ENCODE measurements at places on chromosomes 4 and X.

DNA sequence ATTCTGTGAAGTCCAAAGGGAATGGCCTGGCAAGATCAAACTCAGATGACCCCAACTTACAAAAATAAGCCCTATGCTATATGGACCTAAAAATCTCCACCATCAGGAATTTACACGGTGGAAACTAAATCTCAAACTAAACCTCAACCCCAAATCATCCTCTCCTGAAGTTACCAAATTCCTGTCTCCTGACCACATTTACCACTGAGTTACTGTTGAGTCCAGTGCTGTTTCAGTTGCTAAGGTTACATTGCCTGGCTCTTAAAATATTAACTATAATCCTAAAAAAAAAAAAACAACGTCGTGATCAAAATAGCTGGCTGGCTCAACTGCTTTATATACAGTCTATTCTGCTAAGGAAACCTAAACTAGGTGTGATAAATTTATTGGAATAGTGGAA lies 315.2 kb upstream of the SLIT2 start:
- DNase-seq: no peak

GRCh38 chr4:79964020-79964399 lies 109.0 kb downstream of the ANTXR2 start:
- no peak for DNase-seq

DNA sequence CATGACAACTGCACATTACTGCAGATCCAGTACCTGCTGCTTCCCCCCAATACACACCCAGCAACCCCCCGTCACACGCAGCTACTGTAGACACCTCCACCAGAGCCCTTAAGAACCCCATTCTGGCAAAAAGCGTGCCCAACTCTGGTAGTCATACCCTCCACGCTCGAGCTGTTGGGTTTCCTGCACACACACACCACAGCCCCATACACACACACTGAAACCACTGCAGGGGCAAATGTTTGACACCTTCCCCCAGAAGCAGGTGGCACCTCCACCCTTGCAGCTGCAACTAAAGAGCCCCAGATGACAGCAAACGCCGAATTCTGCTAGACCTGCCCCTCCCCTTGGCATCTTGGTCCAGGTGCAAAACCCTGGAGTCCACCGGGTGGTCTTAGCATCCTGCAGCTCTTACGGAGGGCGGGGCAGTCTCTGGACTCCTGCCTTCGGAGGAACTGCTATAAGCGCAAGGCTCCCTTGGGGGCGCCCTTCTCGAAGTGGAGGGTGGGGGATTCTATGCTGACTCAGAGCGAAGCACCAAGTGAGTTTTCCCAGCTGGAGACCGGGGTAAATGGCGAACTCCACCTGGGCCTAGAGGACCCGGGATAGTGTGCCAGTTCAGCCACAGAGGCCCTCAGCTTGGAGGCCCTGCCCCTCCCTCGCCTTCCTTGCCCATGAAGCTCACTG lies 1.5 kb downstream of the FRMPD3 start:
- DNase-seq: no peak

DNA sequence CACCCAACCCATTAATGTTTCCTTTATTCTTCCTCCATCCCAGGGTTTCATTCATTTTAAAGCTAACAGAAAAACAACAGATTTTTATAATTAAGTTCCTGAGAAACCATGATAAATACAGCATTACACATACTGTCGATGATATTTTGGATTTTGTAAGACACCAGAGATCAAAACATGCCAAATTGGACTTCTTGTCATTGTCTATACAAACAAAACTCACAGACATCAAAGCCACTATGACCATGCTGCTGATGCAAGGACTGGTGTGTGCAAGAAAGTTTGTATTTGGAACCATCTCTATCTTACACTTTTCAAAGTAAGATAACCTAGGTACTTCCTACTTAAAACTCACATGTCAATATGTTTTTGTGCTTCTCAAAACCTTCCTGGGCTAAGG lies 294.0 kb upstream of the UGT8 start:
- no peak for DNase-seq

DNA sequence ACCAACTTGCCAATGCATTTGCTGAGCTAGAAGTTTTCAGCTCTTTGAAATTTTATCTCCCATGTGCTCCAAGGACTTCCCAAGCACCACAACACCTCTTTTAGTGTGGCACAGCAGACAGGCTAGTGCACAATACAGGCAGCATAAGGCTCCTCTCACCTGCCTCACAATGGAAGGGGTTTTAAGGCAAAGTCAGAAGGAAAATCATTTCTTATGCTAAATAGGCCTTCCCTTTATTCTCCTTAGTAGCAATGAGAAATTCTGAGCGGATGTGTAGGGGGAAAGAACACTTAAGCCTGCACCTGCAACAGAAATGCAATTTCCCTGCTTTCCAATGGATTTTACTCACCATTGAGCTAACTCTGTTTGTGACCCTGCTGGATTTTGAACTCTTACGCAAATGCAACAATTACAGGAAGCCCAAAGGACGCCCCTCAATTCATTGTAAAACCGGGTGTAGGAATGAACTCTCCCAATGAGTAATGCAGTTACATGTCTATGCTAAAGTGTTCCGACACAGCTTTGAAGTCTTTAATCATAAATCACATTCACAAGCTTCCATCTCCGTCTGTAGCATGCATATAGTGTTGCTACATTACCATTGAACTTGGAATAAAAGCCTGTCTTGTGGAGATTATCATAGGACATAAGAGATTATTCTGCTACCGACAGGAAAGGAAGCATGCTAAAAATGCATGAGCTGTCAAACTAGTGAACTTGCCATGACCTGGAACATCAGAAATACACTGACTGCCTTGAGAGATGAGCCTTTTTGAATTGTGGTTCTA lies 1084.9 kb downstream of the RPA4 start:
- no peak for DNase-seq

Measured in stimulated activated CD4-positive, alpha-beta T cell treated with anti-CD3 and anti-CD28 coated beads, Interleukin-2, amount 100 ng/mL, for 4 hours (primary cell).